ENCODE measurements at places on chromosomes 4 and X. TPM values are rescaled to one million over a fixed set of nuclear protein-coding genes. Genes with fewer than 3 reads are reported as not detected.

PAGE1 gene
- not detected for total RNA-seq

MBNL3 gene
- not detected for total RNA-seq

IL2 gene
- not detected for total RNA-seq

SMAD1 gene
- total RNA-seq: 10.3 TPM

TRPC3 gene
- 0.05 TPM for total RNA-seq

NDNF gene
- not detected for total RNA-seq

VAMP7 gene
- total RNA-seq: 30.9 TPM

PLAC8 gene
- total RNA-seq: 0.90 TPM

DKK2 gene
- total RNA-seq: not detected

GAB3 gene
- 0.40 TPM for total RNA-seq

NPY5R gene
- not detected for total RNA-seq

CLDN34 gene
- not detected for total RNA-seq

CTAG1B gene
- total RNA-seq: not detected

GNRHR gene
- total RNA-seq: not detected

ATP2B3 gene
- 0.05 TPM for total RNA-seq

PPP4R3C gene
- total RNA-seq: not detected

GPM6B gene
- total RNA-seq: not detected

TBX22 gene
- not detected for total RNA-seq

ZBTB49 gene
- 2.6 TPM for total RNA-seq

CCDC149 gene
- 1.4 TPM for total RNA-seq

GIMD1 gene
- total RNA-seq: not detected

GPR82 gene
- total RNA-seq: not detected

SPANXA1 gene
- total RNA-seq: 0.18 TPM

FGF2 gene
- 53.6 TPM for total RNA-seq

TLR10 gene
- 0.03 TPM for total RNA-seq

ADH7 gene
- not detected for total RNA-seq

GAGE12F gene
- not detected for total RNA-seq

All from A549 treated with CORT108297 at 1 μM for 4 hours (cell line).